ENCODE measurements at places on chromosomes 4 and X. TPM values are rescaled to one million over a fixed set of nuclear protein-coding genes. Genes with fewer than 3 reads are reported as not detected.

- no peak for DNase-seq
Measured at GRCh38 chr4:86595426-86595805, 1.3 kb downstream of the PTPN13 start.

GRCh38 chr4:152115118-152115517, 354.3 kb upstream of the GATB start:
- no peak for DNase-seq

DNA sequence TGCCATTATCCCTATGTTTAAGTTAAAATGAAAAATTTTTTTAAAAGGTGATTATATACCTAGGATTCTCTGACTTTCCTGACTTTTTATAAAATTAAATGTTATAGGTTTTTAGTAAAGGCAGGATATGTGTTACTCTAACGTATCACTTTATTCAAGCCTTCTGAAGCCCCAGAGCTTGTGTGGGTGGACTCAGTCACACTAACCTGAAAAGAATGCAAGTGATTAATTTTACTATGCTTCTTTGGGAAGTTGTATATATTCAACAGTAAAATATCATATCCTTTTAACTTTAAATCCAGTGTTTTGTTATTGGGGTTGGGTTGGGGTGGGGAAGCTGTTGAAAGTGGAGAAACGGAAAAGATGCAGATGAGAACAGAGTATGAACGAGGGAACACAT, 22.8 kb downstream of the PDLIM3 start:
- no peak for DNase-seq

DNA sequence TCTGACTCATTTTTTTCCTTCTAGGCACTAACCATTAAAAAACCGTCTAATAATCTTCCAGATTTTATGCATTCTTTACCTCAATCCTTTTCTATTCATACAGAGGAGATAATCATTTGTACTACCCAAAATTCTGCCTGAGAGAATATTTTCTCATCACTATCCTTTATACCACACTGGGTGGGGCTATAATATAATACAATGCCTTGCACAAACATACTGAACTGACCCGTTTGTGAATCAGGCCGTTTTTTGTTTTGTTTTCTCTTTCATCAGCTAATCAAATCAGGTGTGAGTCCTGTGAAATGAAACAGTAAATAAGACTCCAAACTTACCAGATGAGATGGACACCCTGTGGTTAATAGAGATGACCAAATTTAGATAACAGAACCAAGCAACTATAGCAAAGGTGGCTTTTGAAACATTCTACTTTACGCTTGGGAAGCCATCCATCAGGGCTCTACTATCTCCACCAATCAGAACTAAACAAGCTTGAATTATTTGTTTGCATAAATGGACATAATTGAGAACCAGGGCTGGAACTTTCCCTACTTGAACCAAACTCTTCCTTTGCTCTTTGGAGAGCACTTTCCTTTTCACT, 573.0 kb downstream of the GABRG1 start:
- no peak for DNase-seq

DNA sequence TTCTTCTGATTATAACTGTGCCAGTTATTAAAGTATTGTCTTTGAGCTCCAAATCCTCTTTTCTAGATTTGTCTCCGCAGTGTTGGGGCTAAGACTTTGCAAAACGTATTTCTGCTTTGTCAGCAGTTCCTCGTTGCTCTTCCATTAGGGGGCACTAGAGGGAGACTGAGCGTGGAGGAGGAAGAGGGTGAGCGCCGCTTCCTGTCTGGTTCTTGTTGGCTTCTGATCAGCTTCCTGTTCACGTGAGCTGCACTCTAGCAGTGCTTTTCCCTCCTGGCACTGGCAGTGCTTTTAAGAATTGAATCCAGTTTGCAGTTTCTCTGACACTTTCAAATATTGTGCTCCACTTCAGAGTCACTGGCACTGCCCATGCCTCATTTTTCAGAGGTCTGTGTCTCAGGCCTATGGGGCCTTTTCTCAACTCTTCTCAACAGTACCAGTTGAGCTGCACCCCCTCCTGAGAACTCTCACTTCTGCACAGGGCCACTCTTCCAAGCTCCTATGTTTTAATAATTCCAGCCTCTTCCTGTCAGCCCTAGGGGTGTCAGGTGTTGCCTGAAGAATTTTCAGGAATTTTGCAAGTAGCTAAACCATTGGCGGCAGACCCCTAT, 54.4 kb upstream of the LCORL start:
- DNase-seq: peak; percentile 19

GRCh38 chrX:74922922-74923543, 2.2 kb downstream of the NEXMIF start:
- no peak for DNase-seq

GRCh38 chr4:182531555-182532162, 288.5 kb downstream of the TENM3 start:
- no peak for DNase-seq

GRCh38 chrX:133715715-133716114, 269.7 kb downstream of the GPC3 start:
- no peak for DNase-seq

GRCh38 chr4:139470997-139471665, 17.2 kb downstream of the RAB33B start:
- no peak for DNase-seq

- no peak for DNase-seq
Measured at GRCh38 chrX:14026121-14026520, 3.6 kb downstream of the GEMIN8 start.

DNA sequence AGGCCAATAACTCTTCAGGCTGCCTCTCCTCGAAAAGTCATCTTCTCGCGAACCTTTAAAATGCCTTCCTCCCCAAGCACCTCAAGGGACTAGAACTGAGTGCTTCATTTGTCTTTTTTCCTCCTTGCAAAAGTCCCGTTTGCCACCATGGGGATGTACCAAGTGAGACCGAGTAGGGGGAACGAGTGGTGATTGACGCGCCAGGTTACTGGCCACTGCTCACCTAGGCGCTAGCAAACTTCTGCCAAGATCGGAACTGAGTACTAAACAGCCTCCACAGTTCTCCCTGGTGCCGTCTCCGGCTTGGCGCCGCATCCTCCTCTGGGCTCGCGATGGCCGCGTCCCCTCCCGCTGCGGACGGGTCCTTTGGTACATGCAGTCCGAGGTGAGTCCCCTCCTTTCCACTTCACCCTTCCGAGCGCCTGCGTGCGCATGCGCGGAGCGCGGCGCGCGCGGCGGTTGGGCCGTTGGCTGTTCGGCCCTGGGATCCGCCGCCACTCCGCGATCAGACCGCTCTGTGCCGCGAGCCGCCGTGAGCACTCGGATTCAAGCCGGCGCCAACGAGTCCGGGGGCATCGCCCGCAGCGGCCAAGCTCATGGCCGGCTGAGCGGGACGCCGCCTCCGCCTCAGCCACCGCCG, at the start of gene CDK16:
TSS of gene CDK16 (plus strand) at position 402 of the 640 bp plus-strand sequence. CDS start 4,877 bp downstream, outside the sequence.
- DNase-seq: peak; percentile 84

DNA sequence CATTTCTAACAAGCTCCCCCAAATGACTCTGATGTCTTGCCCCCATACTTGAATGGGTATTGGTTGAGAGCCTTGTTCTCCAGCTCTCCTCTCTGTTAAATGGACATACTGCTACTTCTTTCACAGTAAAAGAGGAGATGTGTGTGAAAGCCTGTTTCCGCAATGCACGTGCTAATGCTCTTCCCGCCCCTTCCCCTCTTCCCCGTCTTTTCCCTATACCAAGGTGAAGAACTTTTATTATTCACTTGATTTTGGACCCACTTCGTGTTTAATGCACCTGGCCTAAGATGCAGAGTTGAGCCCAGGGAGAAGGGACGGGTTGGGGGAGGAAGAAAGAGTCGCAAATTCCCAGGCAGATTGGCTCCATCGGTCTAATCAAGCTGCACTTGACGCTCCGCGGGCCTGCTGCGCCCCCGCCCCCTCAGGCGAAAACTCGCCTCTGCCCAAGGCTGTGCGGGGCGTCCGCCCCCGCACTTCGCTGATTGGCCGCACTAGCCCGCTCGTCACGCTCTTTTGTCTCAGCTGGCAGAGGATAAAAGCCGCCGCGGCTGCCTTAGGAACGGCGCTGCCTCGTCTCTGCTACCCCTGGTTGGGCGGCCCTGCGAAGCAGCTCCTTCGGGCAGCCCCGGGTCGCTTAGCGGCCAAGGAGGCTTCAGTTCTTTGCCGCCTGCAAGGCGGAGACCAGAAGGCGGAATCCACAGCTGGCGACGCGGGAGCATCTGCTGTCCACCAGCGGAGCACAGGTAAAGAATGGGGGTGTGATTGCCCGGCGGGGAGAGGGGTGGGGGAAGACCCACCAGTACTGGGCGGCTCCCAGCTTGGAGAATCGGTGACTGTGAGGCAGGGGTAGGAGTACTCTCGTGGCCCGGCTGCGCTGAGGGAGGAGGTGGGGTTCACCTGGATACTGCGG, at the start of gene ZCCHC12:
TSS of gene ZCCHC12 (plus strand) at position 562 of the 910 bp plus-strand sequence. CDS start 1,421 bp downstream, outside the sequence.
- peak; percentile 50 for DNase-seq

- DNase-seq: no peak
Measured at GRCh38 chrX:28910487-28910886, 323.2 kb downstream of the IL1RAPL1 start.

- DNase-seq: no peak
Measured at GRCh38 chrX:826448-826847, 195.9 kb downstream of the SHOX start.

- no peak for DNase-seq
Measured at GRCh38 chr4:36010397-36010929, 233.9 kb downstream of the ARAP2 start.

Gene AFF2
- total RNA-seq: 1.4 TPM

Gene UNC5C
- total RNA-seq: 0.21 TPM

Gene PPP1R2C
- total RNA-seq: not detected

Gene PF4V1
- total RNA-seq: not detected
